ENCODE measurements at places on chromosomes 5 and 9.

DNA sequence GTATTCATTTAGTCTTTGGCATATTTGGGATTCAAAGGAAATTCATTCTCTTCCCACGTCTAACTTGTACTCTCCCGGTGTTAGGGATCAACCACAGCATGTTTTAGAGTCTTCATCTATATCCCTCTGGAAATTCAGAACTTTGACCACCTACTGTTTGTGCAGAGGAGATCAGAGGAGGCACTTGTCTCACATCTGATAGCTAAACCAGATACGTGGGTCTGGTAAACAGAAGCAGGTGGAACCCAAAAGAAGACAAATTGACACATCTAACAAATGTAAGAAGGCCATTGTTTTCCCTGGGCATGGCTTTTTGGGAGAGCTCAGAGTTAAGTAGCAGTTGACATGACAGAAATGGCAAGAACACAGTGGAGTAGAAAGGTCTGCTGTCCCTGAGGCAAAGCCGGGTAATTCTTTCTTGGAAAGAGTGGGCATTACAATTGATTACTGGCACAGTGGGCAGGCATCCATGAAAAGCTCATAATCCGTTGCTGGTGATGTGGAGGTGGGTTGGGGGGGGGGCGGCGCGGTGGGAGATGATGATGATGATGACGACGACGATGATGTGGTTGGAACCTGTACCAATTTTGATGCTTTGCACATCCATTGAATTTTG lies 27.5 kb downstream of the PIP5K1B start:
- DNase-seq: no peak

GRCh38 chr5:117752403-117752802 lies 1177.8 kb upstream of the SEMA6A start:
- no peak for DNase-seq

DNA sequence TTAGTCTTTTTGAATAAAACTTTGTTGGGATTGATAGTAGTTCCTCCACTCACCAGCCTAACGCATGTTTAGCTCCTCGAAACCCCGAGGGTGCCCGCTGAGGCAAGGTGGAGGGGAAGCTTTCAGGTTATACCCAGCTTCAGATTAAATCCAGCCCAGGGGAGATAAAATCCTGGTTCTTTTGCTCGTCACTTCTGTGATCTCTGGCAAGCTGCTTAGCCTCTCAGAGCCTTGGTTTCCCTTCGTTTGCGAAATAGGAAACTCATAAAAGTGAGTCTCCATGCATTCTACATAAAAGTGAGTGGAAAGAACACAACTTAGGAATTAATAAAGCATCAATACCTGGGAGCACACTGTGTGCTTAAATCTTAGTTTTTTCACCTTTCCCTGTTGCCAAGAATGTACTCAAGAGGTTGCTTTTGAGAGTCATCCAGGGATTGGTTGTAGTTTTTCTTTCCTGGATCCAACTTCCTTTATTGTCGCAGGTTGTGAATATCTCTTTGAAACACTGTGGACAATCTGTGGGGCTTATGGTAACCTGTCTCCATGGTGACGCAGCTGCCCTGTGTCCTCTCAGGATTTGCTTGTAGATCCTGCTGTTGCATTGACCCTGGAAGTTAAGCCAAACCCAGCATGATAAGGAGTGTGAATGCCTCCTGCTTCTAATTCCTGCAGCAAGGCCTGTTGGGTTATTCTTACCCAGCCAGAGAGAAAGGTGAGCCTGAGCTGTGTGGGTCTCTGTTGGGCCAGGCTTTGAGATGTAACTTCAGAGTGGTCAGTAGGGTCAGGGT lies 2.0 kb downstream of the GALNT12 start:
- no peak for DNase-seq

GRCh38 chr5:177310332-177310731 lies 1.4 kb downstream of the MXD3 start:
- DNase-seq: no peak

DNA sequence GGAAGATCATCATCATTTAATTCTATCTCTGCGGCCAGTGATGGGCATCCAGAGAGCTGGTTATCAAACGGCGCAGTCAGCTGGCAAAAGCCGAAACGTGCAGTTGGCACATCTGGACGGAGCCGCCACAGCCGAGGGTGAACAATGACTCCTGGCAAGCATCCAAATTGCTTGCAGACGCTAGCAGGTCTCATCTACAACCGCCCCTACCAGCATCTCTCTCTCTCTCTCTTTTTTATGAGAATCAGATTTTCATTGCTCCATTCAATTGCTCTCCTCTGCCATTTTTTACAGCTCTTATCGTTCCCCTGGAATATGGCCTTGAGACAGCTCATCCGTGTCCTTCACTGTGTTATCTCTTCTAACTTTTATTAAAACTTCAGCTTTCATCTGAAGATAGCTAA lies 165.2 kb downstream of the MAPKAP1 start:
- no peak for DNase-seq

GRCh38 chr5:106417163-106417562 lies 1253.6 kb downstream of the EFNA5 start:
- DNase-seq: no peak

DNA sequence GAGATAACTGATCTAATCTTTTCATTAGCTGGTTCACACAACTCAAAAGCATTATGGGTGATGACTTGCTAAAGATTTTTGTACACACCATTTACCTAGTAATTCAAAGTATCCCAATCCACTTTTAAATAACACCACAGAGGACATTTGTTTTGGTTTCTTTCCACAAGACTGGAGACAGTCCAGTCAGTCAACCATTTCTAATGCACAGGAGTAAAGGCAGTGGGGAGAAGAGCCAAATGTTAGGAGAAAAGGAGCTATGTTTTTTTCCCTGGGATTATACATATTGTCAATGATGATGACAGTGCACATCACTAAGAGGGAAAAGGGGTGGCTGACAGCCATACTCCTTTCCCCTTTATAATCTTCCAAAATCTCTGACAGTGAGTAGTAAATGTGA lies 240.9 kb downstream of the GABRB2 start:
- no peak for DNase-seq

GRCh38 chr9:105432247-105432842 lies 15.5 kb upstream of the FSD1L start:
- DNase-seq: no peak

- no peak for DNase-seq
Observed at GRCh38 chr5:15496886-15497285, 3.1 kb upstream of the FBXL7 start.

DNA sequence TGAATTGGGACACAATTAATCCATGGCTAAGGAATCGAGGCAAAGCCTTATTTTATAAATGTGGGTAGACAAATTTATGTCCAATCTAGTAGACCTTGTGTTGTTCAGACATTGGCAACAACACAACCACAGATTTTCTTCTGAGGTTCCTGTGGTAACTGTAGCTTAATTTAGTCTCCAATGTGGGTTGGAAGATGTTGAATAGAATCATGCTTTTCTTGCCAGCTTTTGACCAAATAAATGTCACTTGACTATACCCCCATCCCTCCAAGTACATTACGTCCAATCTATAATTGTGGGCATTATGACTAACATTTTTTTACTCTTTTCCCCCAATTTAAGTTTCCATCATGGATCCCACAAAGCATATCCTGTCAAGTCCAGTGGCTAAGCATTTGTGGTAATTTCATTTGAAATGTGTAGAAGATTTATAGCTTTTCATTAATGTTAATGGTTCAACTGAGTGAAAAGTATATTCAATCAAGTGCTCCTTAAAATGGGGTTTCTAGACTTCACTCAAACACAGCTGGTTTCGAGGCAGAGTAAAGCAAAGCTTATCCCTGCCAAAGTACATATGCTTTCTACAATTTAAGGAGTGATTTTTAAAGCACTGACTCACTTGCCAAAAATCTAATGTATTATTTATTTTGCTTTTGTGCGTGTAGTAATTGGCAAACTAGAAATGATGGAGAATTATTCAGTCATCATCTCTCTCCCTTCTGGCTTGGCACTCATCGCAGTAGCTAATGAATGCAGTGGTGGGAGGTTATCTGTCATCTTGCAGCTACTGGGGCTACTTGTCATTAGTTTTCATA lies 141.8 kb downstream of the FAM174A start:
- no peak for DNase-seq

- no peak for DNase-seq
Observed at GRCh38 chr5:95007921-95008597, 276.8 kb downstream of the MCTP1 start.

DNA sequence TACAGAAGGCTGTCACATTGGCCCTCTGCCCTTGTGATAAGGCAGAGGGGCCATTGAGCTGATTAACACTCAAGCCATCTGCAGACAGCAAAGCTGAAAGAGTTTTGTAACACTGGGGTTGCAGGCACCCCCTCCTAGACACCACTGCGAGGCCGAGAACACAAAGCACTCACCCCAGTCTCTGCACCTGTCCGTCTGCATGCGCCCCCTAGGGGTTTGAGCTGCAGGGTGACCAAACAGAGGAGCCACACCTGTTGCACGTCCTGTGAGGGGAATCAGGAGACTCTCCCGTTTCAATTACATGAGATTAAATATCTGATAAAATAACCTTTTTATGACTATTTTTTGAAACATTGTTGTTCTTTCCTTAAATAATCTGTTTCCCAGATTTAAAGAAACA lies 1180.4 kb downstream of the CDH9 start:
- DNase-seq: no peak

DNA sequence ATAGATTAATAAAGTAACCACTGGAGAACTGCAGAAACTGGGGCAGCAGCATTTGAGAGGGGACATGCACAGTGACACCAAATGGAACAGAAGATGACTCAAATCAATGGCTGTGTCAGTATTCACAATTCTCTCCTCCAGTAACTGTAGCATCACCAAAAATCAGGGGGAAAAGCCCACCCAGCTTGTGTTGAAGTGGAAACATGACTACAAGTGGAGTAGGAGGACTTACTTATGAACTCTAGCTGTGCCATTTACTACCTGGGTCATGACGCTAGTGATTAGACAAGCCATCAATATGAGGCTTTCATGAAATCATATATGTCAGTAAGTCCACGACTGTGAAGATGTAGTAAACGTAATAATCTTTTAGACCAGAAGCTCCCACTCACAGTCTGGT lies 199.8 kb upstream of the PTGER4 start:
- DNase-seq: no peak

DNA sequence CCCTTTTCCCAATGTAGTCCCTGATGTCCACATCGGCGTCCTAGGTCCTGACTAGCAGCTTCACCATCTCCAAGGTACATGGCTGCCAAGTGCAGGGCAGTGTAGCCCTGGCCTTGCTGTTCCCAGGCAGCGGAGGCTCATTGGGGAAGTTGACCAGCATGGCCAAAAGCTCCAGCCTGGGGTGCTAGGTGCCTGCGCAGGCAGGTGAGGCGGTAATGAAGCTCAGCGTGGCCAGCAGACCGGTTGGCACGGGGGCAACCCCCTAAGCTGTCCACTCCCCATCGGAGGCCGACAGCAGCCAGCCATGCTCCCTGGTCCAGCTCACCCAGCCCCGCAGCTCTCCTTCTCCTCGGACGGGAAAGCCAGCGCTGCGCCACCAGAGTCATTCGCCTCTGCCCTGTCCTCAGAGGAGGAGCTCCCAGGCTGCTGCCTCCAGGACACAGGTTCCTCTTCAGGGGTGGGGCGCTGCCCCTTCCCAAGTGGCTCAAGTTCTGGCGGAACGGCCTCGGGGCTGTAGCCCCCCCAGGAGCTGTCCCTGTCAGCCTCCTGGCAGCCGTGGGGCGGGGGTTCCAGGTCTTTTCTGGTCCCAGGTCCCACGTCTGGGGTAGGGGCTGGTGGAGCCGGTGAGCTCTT lies 1218.2 kb downstream of the FOXD4L5 start:
- no peak for DNase-seq

GRCh38 chr9:28678097-28678496 lies 1104.8 kb upstream of the C9orf72 start:
- no peak for DNase-seq

DNA sequence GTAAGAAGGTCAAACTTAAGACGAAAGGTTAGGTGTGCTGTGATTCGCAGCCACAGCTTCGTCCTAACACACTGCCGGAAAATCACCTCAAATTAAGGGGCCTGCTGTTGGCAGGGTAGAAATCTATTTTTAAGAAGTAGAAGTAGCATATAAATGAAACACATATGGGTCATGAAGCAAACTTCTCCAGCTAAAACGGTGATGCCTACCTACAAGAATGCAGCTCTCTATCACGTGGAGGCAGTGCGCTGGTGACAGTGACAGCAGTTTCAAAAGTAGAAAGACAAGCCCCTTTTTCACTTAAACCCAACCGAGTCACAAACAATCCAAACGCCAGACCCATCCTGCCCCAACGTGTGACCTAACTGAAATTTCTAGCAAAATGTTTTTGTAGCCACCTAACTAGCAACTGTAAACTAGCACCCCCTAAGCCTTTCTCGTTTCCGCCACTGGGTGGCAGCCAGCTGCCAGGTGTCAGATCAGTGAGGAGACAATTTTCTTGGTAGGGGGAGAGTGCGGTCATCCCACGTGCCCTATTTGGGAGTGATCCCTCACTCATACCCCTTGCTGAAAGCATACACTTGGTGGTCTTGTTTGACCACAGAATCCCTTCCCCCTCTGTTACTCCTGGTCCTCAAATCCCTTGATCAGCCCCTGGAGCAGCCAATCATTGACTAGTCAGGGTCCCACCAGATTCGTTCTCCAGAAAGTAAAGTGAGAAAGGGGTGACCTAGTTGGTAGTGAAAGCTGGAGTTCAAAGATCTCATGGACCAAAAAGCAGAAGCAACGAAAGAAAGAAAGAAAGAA lies 71.8 kb upstream of the MAMDC2 start:
- DNase-seq: peak; percentile 5

DNA sequence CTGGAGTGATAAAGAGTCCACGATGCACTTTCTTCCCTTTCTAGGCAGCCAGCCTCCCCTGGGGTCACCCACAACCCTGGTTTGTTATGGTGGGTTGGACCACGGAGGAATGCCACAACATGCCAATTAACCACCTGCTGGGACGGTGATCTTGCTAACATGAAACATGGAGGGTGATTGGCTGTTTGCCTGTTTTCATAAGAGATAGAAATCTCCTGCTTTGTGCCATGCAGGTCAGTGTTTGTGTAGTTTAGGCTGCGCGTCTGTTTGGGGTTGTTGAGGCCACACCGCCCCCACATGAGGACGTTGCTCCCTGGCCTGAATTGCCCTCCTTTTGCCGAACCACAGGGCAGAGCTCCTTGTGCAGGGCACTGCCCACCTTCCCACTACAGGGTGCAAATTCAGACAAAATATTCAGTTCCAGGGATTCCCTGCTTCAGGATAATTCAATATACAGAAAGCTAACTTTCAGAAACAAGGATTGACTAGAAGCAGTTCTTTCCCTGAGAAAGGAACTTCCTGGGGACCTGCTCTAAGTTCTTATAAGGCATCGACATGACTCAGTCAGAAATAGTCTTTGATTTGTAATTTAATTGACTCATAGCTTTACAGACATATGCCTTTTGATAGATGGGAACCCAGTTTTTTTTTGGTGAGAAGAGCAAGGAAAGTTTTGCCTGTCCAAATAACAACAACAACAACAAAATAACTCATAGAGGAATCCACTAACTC lies 427.6 kb downstream of the GADD45G start:
- DNase-seq: no peak

- no peak for DNase-seq
Observed at GRCh38 chr5:139776861-139777260, 18.7 kb upstream of the PSD2 start.

All from KG1 (cell line).